ENCODE measurements at places on chromosomes 2 and 18.

DNA sequence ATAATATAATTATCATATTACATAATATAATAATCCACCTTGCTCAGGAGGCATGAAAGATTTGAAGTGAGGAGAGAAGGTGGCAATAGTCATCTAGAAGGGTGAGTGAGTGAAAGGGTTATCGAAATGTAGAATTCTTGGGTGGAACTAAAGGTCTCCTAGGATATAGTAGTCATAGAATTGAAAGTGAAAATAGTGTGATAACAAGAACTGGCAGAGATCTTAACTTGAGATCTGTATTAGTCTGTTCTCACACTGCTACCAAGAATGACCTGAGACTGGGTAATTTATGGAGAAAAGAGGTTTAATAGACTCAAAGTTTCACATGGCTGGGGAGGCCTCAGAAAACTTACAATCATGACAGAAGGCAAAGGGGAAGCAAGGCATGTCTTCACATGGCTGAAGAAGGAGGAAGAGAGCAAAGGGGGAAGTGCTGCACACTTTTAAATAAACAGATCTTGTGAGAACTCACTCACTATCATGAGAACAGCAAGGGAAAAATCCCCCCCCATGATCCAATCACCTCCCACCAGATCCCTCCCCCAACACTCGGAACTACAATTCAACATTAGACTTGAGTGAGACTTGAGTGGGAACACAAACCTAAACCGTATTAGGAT is 351.5 kb downstream of the NR4A2 start:
- H3K36me3 ChIP-seq, result no peaks in the 10 kb centered on the region
- H3K4me3 ChIP-seq, result no peak overlapping the region
- H3K27me3 ChIP-seq, result no peaks in the 10 kb centered on the region
- no peaks in the 10 kb centered on the region for H3K4me1 ChIP-seq
- DNase-seq, result no peak

DNA sequence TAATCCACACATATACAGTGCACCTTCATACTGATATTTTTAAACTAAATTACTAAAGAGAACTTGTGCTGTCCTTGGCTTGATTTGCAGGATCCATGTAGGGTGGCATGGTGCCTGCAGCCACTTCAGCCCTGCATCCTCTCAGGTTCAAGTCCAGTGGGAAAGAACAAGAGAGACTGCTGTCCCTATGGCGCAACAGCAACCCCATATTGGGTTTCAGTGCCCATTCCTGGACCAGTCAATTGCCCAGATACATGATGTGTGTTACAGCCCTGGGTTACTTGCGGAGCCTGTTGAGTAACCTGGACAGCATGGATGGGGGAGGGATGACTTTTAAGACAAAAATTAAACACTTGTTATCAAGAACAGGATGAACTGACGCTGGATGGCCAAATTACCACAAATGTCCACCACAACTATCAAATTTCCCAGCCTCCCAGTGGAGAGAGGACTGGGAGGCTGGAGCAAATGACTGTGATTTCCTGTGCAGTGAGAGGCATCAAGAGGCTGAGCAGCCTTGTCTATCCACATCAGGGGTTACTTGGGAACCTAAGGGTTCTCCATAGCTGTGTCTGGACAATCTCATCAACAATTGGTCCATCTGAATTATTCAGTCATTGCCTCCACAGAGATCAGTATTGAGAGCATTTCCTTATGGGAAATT is 162.0 kb downstream of the CAPN13 start:
- H3K4me1 ChIP-seq, result no peaks in the 10 kb centered on the region
- H3K4me3 ChIP-seq, result no peak overlapping the region
- H3K27ac ChIP-seq, result no peak overlapping the region
- DNase-seq, result no peak
- peaks cover 6% of the 10 kb centered on the region for H3K36me3 ChIP-seq

DNA sequence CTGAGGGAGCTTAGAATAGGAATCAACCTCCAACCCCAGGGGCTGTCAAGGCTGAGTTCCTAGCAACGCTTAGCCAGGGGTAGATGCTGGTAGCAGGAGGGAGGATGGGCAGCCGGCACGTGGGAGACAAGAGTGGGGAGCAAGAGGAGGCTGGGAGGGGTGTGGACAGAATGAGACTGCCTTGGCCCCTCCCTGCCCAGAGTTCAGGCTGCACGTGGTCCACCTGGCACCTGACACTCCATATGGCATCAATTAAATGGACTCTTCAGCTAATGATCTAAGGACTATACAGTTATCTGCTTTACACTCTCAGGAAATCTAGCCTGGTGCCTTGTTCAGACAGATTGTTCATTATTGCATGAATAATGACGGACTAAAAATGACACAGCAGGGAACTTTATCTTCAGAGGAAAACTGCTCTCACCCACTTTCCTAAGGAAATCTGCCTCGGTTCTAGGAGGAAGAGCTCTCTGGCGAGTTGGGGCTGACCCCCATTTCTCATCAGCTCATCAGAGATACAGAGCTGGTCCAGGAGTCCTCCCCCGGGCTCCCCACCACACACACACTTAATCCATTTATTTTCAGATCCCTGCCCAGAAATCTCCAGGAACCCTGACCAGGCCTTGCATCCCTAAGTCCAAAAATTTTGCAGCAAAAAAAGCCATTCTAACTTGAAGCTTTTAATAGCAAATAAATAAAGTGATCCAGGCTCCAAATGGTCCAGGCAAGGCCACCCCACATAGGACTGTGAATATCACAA is 102.1 kb upstream of the CDC42EP3 start:
- H3K4me3 ChIP-seq, result no peak overlapping the region
- no peak overlapping the region for H3K27ac ChIP-seq
- no peaks in the 10 kb centered on the region for H3K4me1 ChIP-seq
- no peaks in the 10 kb centered on the region for H3K27me3 ChIP-seq

DNA sequence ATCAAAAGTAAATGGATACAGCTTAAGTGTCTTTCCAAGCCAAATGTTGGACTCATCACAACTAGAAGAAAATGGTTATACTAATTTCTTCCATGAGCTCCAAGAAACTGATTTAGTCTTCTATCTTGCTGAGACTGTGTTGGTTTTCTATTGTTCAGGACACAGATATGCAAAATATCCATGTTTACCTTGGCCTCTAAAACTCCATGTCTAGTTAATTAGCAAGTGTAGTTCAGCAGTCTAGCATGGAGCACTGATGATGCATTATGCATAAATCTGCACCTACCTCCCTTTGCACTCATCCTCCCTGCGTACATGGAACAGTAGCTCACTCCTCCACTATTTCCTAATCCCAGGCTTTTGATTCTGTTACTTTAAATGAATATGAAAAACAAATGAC is 731.4 kb upstream of the CHAC2 start:
- H3K4me3 ChIP-seq, result no peak overlapping the region
- no peak for DNase-seq
- H3K36me3 ChIP-seq, result no peaks in the 10 kb centered on the region
- no peaks in the 10 kb centered on the region for H3K27me3 ChIP-seq
- H3K4me1 ChIP-seq, result no peaks in the 10 kb centered on the region

DNA sequence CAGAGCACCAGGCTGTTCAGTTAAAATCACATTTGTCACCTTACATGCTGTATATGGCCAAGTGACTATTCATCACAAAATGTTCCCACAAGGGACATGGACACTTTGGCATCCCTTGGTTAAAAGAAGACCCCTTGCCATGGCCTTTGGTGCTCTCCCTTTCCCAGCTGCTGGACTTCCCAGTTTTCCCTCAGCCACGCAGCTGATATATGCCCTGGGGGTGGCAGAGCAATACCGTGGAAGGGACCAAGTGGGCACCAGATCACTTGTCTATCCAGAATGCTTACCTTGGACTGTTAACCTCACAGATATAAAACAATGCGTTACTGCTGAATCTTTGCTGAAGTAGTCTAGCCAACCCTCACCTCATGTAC is 35.3 kb downstream of the PAIP2B start:
- H3K4me1 ChIP-seq, result no peaks in the 10 kb centered on the region
- H3K36me3 ChIP-seq, result no peaks in the 10 kb centered on the region
- H3K27ac ChIP-seq, result no peak overlapping the region
- DNase-seq, result no peak

- H3K27me3 ChIP-seq, result no peaks in the 10 kb centered on the region
- H3K27ac ChIP-seq, result no peak overlapping the region
- no peak for DNase-seq
- no peaks in the 10 kb centered on the region for H3K4me1 ChIP-seq
Measured at GRCh38 chr2:17788773-17789172, 27.5 kb upstream of the MSGN1 start.

DNA sequence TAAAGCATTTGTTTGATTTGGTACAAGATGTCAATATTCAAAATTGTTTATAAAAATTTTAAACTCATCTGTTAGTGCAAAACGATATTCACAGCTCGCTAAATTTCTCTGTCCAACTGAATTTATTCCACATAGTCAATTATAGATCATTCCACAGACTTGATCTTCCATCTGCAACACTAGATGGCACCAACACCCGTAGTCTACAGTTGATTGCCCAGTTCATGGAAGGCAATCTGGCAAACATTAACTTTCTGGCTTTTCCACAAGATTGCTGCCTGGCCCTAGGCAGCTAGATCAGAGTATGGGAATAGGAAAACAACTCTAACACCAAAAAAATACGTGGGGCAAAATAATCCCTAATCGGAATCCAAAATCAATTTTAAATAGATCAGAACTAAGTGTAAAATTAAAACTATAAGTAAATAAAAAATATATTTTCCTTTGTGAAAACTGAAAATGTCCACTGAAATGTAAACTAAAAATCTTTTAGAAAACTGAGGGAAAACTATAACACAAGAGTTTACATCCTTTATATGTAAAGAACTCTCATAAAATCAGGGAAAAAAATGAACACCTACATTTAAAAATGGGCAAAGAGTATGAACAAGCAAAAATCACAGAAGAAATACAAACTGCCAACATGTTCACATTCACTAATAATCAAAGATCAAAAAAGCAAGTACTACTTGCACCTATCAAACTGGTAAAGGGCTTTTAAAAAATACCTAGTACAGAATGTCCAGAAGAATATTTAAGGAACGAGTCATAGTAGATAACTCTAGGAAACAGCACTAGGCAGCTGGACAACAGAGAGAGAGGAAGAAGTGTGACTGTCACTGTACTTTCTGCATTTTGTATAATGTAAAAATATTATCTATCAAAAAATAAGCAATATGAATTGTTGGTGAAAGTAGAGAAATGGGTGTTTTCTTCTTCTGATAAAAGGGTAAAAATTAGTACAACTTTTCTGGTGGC is 35.0 kb downstream of the RTN4 start:
- H3K27me3 ChIP-seq, result no peaks in the 10 kb centered on the region
- peak overlapping the region; percentile 31 for H3K27ac ChIP-seq
- H3K4me3 ChIP-seq, result no peak overlapping the region
- H3K4me1 ChIP-seq, result peaks cover 23% of the 10 kb centered on the region
- peak; percentile 77 for DNase-seq

GRCh38 chr18:56517196-56517595 is 121.2 kb downstream of the TXNL1 start:
- no peak overlapping the region for H3K27ac ChIP-seq
- H3K4me3 ChIP-seq, result no peak overlapping the region
- no peak for DNase-seq
- H3K4me1 ChIP-seq, result no peaks in the 10 kb centered on the region
- H3K36me3 ChIP-seq, result no peaks in the 10 kb centered on the region

DNA sequence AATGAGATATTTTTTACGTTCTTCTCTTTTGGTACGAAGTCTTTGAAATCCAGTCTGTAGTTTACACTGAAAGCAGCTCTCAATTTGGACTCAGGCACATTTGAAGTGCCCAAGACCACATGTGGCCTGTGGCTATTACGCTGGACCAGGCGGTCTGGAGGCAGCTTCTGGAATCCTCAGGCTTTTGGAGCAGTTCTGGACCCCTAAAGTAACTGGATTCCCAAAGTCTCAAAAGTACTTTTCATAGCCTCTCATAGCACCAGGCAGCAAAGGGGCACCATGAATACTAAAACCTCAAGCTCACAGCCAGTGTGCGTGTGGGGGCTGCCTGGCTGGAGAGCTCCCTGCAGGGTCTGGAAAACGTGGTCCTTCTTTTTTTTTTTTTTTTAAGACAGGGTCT is 119.0 kb downstream of the SMAD7 start:
- no peak for DNase-seq
- no peak overlapping the region for H3K4me3 ChIP-seq
- H3K4me1 ChIP-seq, result peaks cover 60% of the 10 kb centered on the region
